ENCODE measurements at places on chromosomes 7 and 10. TPM values are rescaled to one million over a fixed set of nuclear protein-coding genes. Genes with fewer than 3 reads are reported as not detected.

GRCh38 chr7:40714363-40715052 lies 579.7 kb downstream of the SUGCT start:
- DNase-seq = no peak

- no peak for DNase-seq
Measured at GRCh38 chr10:67506083-67506756, 189.8 kb downstream of the CTNNA3 start.

GRCh38 chr10:113168584-113168983 lies 218.5 kb downstream of the TCF7L2 start:
- DNase-seq = no peak

DNA sequence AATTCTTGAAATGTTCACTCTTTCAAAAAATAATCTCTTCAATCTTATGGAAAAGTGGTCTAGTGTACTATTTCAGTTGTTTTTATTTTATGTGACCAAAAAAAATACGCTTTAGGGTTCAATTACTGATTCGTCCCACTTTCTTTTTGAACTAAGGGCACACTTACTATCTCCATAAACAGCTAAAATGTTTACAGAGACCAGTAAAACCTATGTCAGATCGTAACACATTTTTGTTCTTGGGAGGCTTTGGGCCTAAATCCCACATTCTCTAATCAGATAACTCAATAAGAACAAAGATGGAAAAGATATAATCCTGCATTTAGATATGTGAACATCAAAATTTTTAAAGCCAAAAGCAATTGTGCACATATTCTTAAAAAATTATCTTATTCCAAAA lies 29.8 kb upstream of the EPC1 start:
- DNase-seq = no peak

DNA sequence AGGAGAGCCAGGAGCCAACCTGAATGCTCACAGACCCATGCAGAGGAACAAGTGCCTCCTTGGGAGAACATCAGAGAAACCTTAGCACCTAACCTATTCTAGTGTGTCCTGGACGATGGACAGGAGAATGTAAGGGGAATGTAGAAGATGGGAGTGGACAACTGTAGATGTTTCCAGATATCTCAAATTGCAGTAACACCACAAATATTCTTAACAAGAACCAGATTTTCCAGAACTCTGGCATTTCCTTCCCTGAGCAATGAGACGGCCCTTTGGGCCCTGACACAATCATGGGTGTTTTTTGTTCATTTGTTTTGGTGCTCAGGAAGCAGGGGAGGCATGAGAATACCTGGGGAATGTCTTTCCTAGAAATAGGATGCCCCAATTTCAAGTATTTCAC lies 196.1 kb upstream of the PRSS1 start:
- no peak for DNase-seq

GRCh38 chr7:139647085-139647484 lies 123.6 kb downstream of the CLEC2L start:
- DNase-seq = no peak

GRCh38 chr7:51352174-51353100 lies 35.8 kb upstream of the COBL start:
- no peak for DNase-seq

DNA sequence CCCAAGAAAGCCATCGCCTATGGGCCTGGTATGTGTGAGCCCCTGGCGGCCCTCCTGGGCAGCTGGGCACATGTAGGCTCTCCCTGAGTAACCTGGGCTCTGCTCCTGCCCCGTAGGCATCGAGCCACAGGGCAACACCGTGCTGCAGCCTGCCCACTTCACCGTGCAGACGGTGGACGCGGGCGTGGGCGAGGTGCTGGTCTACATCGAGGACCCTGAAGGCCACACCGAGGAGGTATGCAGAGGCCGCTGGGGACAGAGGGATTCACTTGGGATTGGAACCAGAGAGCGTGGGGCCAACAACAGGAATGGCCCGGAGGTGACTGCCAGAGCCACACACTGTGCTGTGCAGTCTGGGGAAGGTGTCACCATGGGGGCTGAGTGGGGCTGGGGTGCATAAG lies 7.3 kb downstream of the FLNC start:
- no peak for DNase-seq

DNA sequence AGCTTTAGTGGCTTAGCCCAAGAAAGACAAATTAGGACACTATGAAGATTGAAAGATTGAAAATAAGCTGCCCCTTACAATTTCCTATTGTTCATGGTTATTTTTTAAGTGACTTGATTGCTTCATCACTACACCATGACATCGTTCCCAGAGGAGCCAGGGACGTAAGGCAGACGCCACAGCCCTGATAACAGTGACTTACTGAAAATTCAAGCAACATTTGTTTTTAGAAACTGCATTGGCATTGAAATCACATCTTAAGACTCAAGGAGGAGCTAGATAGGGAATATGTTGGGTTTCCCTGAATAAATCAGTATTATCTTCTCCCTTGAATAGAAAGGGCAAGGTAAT lies 38.7 kb upstream of the ANK3 start:
- no peak for DNase-seq

- no peak for DNase-seq
Measured at GRCh38 chr10:103592186-103593021, 98.9 kb downstream of the NEURL1 start.

DNA sequence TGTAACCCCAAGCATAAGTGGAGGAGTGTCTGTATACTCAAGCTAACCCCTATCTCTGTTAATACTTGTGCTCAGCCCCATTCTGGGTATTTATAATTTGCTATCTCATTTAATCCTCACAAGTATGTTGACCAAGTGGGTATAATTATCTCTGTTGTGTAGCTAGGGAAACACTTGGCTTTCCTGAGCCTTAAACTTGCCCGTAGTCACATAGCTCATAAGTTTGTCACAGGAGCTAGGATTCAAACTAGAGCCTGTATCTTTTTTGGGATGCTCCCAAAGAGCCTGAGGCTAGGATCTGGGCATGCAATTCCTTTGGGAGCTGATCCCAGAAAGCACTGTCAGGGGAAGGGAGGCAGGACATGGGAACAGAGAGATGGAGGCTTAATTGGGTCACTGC lies 377.4 kb downstream of the GALNT17 start:
- DNase-seq = no peak

GRCh38 chr7:150781103-150781502 lies 19.1 kb downstream of the TMEM176B start:
- no peak for DNase-seq

DNA sequence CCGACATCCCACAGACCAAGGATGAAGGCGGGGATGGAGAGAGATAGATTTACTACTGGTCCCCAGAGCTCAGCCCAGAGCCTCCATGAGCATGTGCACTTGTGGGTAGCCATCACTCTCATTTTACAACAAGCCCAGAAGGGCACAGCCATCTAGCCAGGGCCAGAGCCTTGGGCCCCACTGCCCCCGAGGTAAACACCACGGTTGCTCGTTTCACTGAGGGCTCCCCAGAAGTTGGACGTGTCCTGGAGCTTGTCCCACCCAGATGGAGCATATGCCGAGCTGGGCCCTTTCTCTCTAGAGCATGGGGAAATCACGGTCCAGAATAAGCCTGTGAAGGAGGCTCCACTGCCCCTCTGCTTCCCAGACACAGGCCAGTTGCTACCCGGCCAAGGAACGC lies 9.0 kb upstream of the TMEM120A start:
- no peak for DNase-seq

- no peak for DNase-seq
Measured at GRCh38 chr10:115118346-115118745, 25.2 kb downstream of the ATRNL1 start.

DNA sequence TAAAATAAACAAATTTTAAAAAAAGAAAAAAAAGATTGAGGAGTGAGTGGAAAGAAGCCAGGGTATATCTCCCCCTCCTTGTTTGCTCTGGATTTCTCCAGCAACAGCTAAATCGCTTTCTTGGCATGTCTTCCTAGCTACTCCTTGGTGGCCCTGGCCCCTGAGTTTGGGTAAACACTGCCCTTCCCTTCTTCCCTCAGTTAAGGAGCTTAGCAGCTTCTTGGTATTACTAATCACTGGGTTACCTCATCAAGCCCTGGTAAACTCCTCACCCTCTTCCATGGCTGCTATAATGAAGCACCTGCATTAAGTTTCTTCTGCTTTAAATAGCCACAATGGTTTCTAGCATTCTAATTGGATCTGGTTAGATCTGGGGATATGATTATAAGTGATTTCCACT lies 269.8 kb downstream of the FZD1 start:
- no peak for DNase-seq

DNA sequence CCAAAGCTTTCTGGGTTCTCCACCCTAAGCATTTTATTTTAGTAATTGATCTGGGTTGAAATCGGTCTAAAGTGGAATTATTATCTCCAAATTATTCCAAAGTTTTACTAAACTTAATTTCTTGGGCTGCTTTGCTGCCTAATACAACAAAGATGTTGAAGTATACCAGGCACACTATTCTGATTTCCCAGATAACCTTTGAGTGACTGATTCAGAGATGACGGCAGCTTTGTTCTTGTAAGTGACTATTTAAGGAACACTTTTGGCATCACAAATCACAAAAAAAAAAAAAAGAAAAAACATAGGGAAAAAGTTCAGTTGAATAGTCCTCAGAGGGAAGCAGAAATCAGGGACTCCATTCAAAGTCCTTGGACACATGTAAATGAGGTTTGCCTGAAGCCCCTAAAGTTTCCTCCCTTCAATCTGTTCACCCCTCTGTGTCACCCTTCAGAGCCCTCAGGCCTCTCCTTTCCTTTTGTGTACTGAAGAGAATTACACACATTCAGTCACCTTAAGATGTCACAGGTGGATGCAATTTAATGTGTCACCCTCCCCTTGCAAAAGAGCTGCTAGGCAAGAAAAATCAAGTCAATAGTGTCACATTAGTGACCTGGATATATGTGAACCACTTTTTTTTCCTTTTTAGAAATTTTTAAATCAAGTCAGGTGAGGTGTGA lies 81.5 kb downstream of the RTKN2 start:
- DNase-seq = no peak

- DNase-seq = no peak
Measured at GRCh38 chr10:12438919-12439692, 89.8 kb downstream of the CAMK1D start.

DNA sequence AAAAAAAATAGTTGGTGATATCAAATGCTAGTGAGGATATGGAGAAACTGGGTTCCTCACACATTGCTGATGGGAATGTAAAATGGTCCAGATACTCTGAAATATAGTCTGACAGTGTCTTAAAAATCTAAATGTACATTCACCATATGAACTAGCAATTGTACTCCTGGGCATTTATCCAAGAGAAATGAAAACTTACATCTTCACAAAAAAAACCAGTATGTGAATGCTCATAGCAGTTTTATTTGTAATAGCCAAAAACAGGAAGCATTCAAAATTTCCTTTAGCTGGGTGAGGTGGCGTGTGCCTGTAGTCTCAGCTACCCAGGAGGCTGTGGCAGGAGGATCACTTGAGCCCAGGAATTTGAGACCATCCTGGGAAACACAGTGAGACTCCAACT lies 2.1 kb upstream of the SSC4D start:
- DNase-seq = no peak

- DNase-seq = no peak
Measured at GRCh38 chr10:89838044-89838615, 136.7 kb downstream of the KIF20B start.

DNA sequence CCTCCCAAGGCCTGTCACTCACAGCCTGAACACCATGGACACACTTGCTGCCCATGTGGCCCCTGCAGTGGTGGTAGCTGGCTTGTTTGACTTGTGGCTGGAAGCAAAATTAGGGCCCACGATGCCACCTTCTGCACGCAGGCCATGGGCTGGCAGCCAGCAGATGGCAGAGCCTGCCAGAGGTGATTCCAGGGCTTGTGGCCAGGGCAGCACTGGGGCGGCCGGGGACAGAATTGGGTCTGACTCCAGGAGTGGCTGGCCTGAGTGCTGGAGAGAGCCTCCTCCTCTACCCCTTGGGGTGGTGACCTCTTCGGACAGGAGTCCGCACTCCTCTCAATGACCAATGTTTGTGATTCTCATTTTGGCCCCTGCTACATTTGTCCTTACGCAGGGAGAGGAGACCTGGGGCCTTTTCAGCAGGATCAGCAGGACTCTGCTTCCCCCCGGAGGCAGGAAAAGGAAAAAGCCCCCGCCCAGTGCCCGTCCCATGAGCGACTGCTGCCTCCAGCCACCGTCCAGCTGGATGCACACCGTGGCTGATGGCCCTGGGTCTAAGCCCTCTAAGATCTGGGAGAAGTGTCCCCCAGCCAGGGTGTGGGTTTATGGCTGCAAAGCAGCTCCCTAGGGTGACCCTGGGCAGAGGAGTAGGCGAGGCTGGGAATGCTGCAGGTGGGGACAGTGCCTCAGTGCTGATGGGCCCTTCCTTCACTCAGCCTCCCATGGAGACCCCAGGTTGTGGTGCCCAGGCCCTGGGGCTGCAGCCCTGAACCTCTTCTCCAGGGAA lies 26.5 kb downstream of the DNAJB12 start:
- peak; percentile 77 for DNase-seq

- peak; percentile 15 for DNase-seq
Measured at GRCh38 chr10:132143162-132143561, 43.6 kb upstream of the DPYSL4 start.

DNA sequence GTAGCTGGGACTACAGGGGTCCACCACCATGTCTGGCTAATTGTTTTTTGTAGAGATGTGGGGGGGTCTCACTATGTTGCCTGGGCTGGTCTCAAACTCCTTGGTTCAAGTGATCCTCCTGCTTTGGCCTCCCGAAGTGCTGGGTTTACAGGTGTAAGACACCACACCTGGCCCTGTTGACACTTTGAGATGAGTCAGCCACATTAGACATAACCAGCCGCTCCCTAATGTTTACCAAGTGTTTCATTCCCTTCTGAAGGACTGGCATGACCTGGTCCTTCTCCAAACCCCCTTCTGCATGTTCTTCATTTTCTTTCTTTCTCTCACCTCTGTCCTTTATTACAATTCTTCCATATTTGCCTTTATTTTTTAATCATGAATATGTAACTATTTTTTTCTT lies 67.8 kb downstream of the TAF3 start:
- DNase-seq = no peak

- no peak for DNase-seq
Measured at GRCh38 chr10:12969951-12970350, 31.6 kb downstream of the CCDC3 start.

Gene COL26A1
- total RNA-seq = not detected

Gene ECHDC3
- total RNA-seq = 49.6 TPM

Gene POP7
- total RNA-seq = 33.6 TPM

Gene TUBGCP2
- 37.3 TPM for total RNA-seq

Gene TAS2R39
- not detected for total RNA-seq

Gene HOXA3
- total RNA-seq = 0.19 TPM

Gene SLC26A3
- not detected for total RNA-seq

Gene PDE1C
- total RNA-seq = 307 TPM

Gene VKORC1L1
- 13.8 TPM for total RNA-seq

Gene AGR2
- total RNA-seq = not detected

Gene FXYD4
- not detected for total RNA-seq

Gene OR9A2
- total RNA-seq = 0.29 TPM

Gene MUC12
- not detected for total RNA-seq
